Activated T-cell treated with anti-CD3 and anti-CD28 coated beads, Interleukin-2, amount 50 U/mL, for 72 hours (primary cell): ENCODE measurements at places on chromosomes 4 and X. TPM values are rescaled to one million over a fixed set of nuclear protein-coding genes. Genes with fewer than 3 reads are reported as not detected.
A peak's percentile ranks its signal among the peaks of the same experiment; 100 is the strongest.

GRCh38 chrX:82816562-82816961 is 691.5 kb upstream of the POU3F4 start:
- H3K27ac ChIP-seq, result no peak overlapping the region
- no peaks in the 10 kb centered on the region for H3K27me3 ChIP-seq
- H3K4me1 ChIP-seq, result no peaks in the 10 kb centered on the region
- H3K4me3 ChIP-seq, result no peak overlapping the region
- no peak for DNase-seq

Gene ZCCHC18
- total RNA-seq, result 1.4 TPM

DNA sequence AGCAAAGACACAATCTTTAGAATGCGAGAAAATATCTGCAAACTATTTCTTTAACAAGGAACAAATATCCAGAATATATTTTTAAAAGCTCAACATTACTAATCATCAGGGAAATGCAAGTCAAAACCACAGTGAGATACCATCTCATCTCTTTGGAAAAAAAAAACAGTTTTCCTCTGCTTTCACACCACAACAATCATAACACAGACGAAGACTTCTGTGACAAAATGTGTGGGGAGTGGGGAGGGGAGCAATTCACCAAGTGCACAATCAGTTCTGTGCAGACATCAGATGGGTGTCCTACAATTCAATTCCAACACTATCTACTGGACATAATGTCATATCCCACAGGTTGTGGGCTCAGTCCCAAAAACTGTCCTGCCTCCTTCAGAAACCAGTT is 293.2 kb upstream of the SLC7A11 start:
- no peaks in the 10 kb centered on the region for H3K27me3 ChIP-seq
- H3K4me1 ChIP-seq, result no peaks in the 10 kb centered on the region
- no peak overlapping the region for H3K27ac ChIP-seq
- no peak overlapping the region for H3K4me3 ChIP-seq

GRCh38 chr4:26407476-26407875 is 82.8 kb downstream of the CCKAR start:
- H3K4me3 ChIP-seq, result no peak overlapping the region
- H3K4me1 ChIP-seq, result peaks cover 3% of the 10 kb centered on the region

- no peaks in the 10 kb centered on the region for H3K27me3 ChIP-seq
- H3K4me1 ChIP-seq, result no peaks in the 10 kb centered on the region
- H3K4me3 ChIP-seq, result no peak overlapping the region
- peaks cover 2% of the 10 kb centered on the region for H3K36me3 ChIP-seq
These were observed 94.7 kb upstream of the PUDP start for GRCh38 chrX:7242613-7243012.

Gene SPANXA2
- total RNA-seq, result not detected

Gene MAN2B2
- total RNA-seq, result 21.9 TPM

- DNase-seq, result no peak
- peaks cover 64% of the 10 kb centered on the region for H3K4me1 ChIP-seq
- H3K36me3 ChIP-seq, result no peaks in the 10 kb centered on the region
- peak overlapping the region; percentile 42 for H3K27ac ChIP-seq
These were observed 52.8 kb downstream of the RBM47 start for GRCh38 chr4:40576651-40577480.
